CD14-positive monocyte (primary cell): ENCODE measurements at places on chromosomes 5 and 9.

GRCh38 chr5:16808021-16808420 is 128.1 kb downstream of the MYO10 start:
- DNase-seq: no peak

DNA sequence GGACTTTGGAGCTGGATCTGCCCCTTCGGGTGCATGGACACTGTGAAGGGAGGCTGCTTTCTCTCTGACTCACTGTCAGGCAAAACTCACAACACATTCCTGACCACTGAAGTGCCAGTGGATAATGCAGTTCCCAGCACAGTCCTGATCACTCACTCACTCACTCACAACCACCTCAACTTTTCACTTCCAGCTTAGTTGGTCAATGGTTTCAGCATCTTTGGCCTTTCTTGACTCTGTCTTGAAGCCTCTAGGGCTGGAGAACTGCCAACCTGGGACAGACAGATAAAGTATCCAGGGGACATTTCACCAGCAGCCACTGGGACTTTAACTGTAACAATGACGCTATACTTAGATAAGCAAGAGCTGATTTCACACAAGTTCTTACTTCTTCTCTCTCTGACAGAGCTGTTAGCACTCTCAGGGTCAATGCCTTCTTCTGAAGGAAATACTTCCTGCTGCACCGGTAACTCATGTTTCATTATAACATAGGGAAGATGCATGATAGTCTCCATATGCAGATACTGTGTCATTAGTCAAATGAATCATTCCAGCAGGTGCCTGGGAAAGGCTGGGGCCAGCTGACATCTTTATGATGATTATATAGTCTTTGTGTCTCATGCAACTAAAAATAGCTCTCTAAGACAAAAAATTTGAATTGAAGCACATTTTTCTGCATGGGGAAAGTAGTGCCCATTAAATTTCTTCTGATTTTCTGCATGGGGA is 499.0 kb downstream of the SEMA5A start:
- no peak for DNase-seq

- DNase-seq: no peak
Observed at GRCh38 chr5:34737731-34738130, 81.6 kb downstream of the RAI14 start.

- no peak for DNase-seq
Observed at GRCh38 chr5:167061695-167062094, 1229.8 kb upstream of the WWC1 start.

DNA sequence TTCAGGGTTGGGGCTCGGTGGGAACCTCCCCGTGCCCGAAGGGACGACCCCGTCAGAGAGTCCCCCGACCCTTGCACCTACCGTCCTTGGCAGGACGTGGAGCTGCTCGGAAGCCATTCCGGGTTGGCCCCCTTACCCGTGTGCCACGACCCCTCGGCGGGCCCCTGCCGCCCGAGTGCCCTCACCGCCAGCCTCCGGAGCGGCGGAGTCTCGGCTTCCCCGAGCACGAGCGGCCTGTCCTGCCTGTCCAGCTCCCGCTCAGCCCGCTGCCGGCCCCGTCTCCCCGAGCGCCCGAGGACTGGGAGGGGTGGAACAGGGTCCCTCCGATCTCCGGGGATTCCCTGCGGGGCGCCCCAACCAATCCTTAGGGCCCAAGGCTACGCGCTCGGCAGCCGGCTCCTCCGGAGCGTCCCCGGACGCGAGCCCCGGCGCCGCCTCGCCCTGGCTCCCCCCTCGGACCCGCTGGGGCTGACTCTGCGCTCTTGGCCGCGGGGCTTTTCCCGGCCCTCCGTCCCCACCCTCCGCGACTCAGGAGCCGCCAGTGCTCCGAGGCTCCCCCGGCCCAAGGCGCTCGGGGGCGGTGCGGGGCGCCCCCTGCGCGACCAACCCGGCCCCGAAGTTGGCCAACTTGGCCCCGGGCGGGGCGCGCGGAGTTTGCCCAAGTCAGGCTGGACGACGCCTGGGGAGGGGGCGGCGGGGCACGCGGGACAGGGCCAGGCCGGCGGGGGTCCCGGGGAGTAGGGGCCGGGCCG is 654 bp downstream of the ADAMTS2 start:
- no peak for DNase-seq

DNA sequence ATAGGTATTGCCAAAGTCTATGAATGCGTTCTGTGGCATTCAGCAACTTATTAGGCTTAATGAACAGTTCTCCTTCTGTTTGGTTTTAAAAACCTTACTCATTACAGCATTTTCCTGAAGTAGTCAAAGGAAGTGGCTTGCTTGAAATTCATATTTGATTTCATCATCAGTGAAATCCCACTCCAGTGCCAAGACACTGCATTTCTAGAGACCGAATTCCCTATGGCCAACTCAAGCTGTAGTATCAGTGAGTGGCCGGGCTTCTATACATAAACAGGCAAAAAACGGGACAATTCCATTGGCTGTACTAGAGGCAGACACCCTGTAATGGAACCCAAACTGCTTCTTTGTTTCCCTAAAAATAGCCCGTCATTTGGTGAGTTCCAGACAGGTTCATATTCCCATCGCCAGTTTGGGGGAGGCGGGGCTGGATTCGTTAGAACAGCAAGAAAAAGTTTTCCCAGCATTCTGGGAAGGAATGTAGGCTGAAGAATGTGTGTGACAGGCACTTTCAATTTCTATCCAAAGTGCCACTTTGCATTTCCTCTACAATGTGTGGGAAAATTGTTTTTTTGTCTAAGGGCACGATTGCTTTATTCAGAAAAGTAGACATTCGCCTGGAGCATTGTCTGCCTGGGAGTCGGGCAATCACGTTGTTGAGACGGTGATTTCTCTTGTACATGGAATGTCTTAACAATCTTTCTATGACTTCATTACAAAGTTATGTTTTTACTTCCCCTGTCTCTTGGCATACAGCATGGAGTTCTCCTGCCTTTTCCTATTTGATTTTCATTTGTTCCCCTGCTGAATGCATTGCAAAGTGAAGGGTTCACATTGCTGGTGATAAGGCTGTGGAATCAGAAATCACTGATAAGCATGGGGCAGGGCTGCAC is 141.8 kb upstream of the MAST4 start:
- no peak for DNase-seq

DNA sequence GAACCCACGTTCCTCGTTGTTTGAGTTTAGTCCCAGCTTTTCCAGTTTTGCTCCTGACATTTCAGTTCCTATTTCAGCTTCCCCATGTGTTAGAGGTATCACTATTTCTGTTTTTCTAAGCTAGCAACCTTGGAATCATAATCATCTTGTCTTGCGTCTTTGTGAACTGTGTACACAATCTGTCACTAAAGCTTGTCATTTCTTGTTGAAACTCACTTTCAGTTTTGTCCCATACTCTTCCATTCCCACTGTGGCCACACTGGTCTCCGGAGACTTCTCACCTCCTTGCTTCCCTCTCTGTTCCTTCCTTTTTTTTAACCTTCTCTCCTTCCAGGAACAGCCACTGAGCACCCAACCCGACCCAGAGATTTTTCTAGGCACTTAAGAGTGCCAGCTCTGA is 36.9 kb downstream of the TGFBR1 start:
- DNase-seq: no peak

DNA sequence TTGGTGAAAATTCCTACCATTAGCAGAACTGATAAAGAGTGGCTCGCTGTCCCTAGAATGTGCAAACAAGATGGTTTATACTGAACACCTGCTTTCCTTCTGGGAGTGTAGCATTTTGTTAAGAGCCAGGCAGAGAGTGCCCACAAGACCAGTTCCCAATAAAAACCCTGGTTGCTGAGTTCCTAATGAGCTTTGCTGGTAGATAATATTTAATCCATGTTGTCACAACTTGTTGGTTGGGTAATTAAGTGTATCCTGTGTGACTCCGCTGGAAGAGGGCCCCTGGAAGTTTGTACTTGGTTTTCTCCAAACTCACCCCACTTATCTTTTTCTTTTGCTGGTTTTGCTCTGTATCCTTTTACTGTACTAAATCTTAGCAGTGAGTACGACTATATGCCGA is 39.5 kb upstream of the GOLGA1 start:
- DNase-seq: no peak

DNA sequence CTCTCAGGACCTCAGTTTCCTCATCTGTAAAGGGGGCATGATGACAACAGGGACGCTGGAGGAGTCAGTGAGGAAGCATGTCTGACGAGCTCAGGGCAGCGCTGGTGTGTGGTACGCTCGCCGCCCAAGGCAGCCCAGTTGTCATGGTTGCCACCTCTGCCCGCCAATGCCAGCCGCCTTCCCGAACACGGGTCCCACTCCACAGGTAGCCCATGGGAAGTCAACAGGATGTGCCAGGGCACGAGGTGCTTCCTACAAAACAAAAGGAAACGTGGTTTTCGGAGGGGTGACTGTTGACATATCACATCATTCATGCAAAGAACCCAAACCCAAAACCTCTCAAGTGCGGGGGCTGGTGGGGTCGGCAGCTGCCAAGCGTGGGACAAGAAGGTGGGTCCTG is 58.1 kb downstream of the NEK6 start:
- no peak for DNase-seq

GRCh38 chr5:126070481-126070880 is 352.7 kb upstream of the GRAMD2B start:
- no peak for DNase-seq
